ENCODE measurements at places on chromosomes 3 and 15.

DNA sequence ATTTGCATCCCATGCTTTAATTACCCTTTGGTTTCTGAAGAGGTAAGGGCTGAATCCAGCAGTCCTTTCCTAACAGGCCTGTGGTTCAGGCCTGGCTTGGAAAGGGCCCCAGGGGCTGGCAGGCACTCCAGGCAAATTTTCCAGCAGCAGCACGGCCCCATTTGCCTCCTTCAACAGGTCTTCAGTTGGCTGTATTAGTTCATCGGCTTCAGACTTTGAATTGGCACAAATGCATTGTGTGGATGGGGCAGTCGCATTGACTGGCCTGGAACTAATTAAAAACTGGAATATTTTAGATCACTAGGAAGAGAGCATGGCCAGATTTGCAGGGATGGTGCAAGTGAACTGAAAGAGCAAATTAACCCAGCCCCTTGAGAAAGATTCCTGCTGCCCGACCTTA is 207.8 kb upstream of the MCTP2 start:
- DNase-seq, result no peak

GRCh38 chr3:172153335-172153861 is 114.0 kb downstream of the FNDC3B start:
- DNase-seq, result no peak

GRCh38 chr15:54638666-54639065 is 558.1 kb downstream of the RSL24D1 start:
- no peak for DNase-seq

- no peak for DNase-seq
Observed at GRCh38 chr3:13296662-13297061, 123.5 kb downstream of the NUP210 start.

DNA sequence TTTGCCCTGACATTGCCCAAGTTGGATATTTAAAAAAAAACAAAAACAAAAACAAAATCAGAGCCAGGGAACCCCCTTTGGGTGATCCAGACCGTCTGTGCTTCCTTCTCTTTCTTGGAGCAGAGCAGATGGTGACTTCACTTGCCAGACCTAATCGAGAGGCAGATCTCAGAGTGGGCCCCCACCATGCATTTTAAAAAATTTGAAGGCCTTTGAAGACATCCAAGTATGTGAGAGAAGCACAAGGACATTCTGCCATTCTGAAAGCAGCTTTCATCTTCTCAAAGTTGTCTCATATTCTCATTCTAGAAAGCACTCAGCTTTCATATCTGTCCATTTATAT is 93.3 kb downstream of the SV2B start:
- DNase-seq, result no peak

GRCh38 chr15:29242456-29243242 is 27.0 kb downstream of the NSMCE3 start:
- DNase-seq, result no peak

DNA sequence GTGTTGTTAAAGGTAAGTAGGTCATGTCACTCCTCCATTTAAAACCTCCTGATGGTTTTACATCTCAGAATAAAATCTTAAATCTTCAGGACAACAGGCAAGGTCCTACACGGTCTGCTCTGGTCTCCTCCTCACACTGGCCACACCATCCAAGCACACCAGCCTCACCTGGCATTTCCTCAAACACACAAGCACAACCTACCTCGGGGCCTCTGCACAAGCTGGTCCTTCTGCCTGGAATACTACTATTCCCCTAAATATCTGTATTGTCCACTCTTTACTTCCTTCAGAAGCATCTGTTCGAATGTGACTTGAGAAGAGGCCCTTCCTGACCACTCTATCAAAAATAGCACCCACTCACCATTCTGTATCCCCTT is 1.8 kb downstream of the GORASP1 start:
- no peak for DNase-seq

DNA sequence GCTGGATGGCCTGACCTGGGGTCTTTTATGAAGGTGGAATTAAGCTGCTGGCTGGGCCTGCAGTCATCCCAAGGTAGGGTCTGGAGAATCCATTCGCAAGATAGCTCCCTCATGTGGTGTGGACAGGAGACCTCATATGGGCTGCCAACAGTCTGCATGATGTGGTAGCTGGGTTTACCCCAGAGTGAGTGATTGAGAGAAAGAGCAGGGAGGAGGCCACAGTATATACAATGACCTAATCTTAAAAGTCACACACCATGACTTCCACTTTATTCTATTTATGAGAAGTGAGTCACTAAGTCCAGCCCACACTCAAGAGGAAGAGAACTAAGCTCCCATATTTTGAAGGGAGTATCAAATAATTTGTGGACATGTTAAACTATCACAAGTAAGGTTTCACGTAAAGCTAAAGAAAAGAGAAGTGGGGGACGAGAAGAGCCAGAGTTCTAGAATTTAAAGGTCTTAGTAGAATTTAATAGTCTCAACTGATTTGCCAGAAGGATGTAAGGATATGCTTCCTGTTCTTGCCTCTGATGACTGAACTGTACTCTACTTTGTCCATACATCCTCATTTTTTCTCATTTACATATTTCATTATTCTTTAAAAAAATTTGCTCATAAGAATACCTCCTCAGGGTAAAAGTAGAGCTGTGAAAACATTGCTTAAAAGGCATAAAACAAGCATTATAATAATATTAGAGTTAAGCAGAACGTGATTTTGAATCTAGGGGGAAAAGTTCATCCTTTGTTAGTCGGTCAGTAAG is 184.4 kb downstream of the PEX5L start:
- no peak for DNase-seq

GRCh38 chr3:43587303-43587702 is 34.5 kb downstream of the ANO10 start:
- no peak for DNase-seq

GRCh38 chr3:190566043-190566933 is 52.4 kb downstream of the IL1RAP start:
- no peak for DNase-seq

DNA sequence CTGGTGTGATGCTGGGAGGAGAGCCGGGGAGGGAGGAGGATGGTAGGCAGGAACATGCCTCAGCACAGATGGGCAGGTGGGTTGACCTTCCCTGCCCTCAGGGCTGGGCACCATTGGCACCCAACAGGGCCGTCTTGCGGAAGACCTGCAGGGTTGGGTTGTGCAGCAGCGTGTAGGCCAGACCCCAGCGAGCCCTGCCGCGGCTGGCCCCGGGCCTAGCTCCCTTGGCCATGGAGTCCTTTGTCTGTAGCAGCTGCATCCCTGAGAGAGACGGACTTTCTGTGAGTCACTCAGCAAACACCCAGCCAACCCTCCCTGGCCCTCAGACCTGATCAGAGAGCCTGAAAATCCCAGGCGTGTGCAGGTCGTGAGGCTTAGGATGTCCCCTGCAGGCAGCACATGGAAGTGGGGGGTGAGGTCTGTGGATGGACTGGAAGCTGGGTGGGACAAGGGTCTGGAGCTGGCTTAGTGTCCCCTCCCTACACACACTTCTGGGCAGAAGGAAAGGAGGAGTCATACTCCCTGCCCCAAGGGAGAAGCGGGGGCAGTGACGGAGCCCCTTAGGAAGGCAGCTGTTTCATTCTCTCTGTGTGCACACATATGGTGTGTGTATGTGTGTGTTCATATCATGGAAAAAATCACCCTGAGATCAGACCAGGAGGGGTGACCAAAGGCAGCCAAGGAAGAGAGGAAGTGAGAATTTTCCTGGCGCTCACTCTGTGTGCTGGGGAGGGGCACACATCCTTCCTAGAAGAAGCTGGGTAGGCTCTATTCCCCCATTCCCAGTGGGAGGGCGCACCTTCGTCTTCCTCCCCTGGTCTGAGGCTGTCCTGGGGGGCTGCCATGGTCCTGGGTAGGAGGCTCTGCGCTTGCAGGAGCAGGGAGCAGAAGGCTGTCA is 6.7 kb downstream of the ISLR start:
- no peak for DNase-seq

- DNase-seq, result no peak
Observed at GRCh38 chr15:90033006-90033405, 31.9 kb downstream of the ZNF710 start.

GRCh38 chr3:14403619-14404155 is 1.3 kb downstream of the SLC6A6 start:
- no peak for DNase-seq

- no peak for DNase-seq
Observed at GRCh38 chr3:187265461-187265955, 26.0 kb downstream of the MASP1 start.

GRCh38 chr3:118707991-118708390 is 326.7 kb downstream of the IGSF11 start:
- DNase-seq, result no peak

DNA sequence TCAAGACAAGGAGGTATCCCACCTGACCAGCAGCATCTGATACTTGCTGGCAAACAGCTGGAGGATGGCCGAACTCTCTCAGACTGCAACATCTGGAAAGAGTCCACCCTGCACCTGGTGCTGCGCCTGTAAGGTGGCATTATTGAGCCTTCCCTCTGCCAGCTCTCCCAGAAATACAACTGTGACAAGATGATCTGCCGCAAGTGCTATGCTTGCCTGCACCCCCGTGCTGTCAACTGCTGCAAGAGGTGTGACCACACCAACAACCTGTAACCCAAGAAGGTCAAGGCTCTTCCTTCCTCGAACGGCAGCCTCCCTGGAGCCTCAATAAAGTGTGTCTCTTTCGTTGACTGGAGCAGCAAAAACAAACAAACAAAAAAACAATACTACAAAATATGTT is 2.2 kb upstream of the SLC4A7 start:
- DNase-seq, result no peak

DNA sequence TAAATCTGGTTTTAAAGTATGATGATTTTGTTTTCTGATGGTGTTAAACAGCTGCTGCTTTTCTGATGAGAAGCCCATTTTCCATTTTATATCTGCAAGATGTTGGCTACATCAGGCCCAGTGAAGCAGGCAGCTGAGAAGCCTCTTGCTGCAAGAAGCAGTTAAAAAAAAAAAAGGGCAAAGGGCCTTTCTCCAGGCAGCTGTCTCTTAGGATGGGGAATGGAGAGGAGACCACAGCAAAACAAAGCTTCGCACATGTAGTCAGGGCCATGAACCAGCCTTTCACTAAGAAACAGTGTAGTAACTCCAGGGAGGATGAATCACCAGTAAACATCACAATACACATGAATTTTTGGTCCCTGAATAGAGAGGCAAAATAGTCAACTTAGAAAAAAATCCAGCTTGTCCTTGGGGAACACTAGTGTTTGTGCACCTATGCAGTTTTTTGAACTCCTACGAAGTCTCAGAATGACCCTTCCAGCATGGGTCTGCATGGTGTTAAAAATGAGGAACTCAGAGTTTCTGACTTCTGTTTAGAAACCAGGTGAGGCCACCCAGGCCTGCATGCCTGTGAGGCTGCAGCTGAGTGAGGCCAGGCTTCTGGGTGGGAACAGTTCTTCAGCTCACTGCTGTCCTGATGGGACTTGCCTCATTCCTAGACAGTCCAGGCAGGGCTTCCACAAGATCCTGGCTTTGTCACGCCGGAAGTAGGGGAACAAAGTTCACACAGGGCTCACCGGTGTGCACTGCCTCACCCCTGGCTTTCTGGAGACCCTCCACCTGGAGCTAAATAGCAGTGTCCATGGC is 518.7 kb downstream of the MCTP2 start:
- no peak for DNase-seq

- no peak for DNase-seq
Observed at GRCh38 chr3:125351814-125352456, 23.2 kb downstream of the ZNF148 start.

DNA sequence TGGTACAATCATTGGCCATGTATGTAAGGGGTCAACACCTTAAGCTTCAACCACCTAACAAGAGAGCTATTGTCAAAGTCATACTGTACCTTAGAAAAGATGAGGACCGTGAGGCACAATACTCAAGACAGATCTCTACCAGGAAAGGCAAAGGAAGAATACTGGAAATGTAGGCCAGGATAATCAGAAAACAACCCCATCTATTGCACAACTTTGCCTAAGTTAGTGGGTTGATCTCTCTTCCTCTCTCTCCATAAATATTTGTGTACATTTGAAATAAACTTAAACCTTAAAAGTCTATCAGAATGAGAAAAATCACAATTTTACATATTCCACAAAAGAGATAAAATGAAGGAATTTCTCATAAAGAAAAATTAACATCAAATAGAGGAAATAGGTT is 556.9 kb downstream of the MECOM start:
- no peak for DNase-seq

DNA sequence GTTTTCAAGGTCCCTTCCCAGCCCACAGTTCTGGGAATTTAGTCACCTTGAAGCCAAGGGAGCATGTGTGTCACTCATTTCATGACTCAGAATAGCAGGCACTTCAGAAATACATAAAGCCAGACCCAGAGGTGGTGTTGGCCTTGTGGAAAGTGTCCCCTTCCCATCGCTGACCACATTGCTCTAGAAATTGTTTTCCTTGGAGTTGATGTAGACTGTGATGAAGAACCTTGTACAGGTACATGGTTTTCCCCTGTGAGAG is 158.8 kb downstream of the SLCO3A1 start:
- no peak for DNase-seq

GRCh38 chr3:121894301-121894990 is at the start of gene SLC15A2:
TSS of gene SLC15A2 (plus strand) at chr3:121894401. CDS start at chr3:121894477, 76 bp downstream.
- no peak for DNase-seq

DNA sequence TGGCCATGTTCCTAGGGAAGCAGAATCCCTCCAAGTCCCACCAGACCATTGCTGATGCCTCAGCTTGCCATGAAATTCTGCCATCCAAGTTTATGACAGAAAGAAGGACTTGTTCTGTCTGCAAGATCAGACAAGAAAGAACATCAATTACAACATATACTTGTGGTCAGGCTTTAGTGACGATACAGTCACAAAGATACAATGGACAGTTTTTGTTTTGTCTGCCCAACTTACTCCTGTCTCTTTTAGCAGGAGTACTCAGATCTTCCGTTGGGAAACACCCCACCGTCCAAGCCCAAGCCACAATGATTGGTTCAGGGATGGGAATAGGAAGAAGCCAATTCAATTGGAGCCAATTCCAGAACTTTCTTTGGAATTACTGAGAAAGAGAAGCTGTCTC is 15.7 kb downstream of the KLHL6 start:
- DNase-seq, result no peak

GRCh38 chr3:194738254-194739093 is 52.8 kb downstream of the FAM43A start:
- no peak for DNase-seq
